Hindlimb muscle (tissue), 1 donor: ENCODE measurements at places on chromosomes 3 and 15. TPM values are rescaled to one million over a fixed set of nuclear protein-coding genes. Genes with fewer than 3 reads are reported as not detected.

Gene DLEC1
- 0.28 TPM for polyA plus RNA-seq

Gene TBC1D2B
- 26.7 TPM for polyA plus RNA-seq

GRCh38 chr3:65406470-65406869 is 632.2 kb downstream of the MAGI1 start:
- no peak for DNase-seq

GRCh38 chr3:37542772-37543449 is 318.8 kb upstream of the CTDSPL start:
- DNase-seq, result no peak

- no peak for DNase-seq
Measured at GRCh38 chr3:12155264-12155663, 3.4 kb downstream of the TIMP4 start.
